ENCODE measurements at places on chromosomes 7 and 10. TPM values are rescaled to one million over a fixed set of nuclear protein-coding genes. Genes with fewer than 3 reads are reported as not detected.

SPDYE16 gene
- total RNA-seq = not detected

ZNRF2 gene
- total RNA-seq = 30.5 TPM

DNA sequence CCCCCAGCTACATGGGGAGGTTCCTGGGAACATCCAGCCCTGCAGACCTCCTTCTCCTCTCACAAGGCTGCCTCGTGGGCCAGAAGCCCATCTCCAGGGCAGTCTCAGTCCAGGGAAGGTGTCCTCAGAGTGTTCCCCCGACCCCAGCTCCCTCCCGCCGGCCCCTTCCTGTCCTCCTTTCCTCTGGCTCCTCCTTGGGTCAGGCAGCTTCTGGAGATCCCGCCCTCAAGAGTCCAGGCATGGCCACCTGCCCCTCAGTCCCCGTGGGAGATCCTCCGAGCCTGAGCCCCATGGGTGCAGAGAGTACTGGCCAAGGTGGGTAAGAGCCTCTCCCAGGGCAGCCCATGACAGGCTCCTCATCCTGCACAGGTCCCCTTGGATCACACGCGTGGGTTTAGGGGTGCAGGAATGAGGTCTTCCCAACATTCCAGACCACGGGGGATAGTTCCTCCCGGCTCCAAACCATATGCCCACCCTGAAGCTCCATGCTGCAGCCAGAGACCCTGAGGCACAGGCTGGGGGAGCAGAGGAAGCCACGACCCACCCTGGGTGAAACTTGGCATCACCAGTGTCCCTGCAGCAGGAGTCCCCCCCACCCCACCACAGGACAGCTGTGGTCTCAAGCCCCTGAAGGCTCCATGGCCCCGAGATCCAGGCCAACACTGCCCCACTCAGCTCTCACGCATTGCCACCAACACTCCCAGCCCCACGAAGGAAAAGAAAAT is 65.5 kb downstream of the OAT start:
- no peak for DNase-seq

DNA sequence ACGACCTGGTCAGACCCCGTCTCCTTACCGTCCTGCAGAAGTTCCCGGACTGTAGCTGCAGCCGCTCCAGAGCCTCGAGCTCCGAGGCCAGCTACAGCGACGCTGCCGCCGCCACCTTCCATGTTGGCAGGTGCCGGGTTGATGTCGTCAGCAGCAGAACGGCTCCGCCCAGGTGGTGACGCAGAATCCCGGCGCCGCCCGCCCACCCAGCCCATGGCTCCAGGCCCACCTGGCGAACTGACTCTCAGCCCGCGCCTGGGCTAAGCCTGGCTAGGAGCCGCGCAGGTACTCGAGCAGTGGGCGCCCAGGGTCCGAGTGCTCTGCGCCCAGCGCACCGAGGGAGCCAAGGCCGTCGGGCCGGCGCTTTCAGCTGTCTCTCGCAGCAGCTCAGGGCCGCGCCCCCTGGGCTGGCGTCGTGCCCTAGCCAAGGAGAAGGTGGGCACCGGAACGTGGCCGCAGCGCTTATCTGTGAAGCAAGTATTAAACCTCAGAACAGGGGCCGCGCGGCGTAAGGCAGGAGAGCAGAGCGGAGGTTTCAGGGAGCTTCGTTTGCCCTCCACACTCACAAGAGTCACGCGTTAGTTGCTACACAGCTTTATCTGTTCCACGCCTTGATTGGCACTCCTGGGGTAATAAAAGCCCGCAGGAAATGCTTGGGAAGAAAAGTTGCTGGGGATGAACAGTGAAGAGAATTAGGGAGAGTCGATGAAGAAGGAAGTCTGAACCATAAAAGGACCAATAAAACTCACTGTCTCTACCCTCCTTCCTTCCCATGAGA is at the start of the genes COG5 and DUS4L:
TSS of gene COG5 (minus strand) at position 146 of the 778 bp plus-strand sequence. CDS start at position 122, 24 bp downstream.
TSS of gene DUS4L (plus strand) at position 197 of the 778 bp plus-strand sequence. CDS start 3,100 bp downstream, outside the sequence.
- DNase-seq = peak; percentile 66

GRCh38 chr7:65436163-65436562 is 62.5 kb downstream of the ZNF92 start:
- DNase-seq = no peak

GRCh38 chr7:100561491-100562194 is 12.1 kb downstream of the SAP25 start:
- DNase-seq = no peak

DNA sequence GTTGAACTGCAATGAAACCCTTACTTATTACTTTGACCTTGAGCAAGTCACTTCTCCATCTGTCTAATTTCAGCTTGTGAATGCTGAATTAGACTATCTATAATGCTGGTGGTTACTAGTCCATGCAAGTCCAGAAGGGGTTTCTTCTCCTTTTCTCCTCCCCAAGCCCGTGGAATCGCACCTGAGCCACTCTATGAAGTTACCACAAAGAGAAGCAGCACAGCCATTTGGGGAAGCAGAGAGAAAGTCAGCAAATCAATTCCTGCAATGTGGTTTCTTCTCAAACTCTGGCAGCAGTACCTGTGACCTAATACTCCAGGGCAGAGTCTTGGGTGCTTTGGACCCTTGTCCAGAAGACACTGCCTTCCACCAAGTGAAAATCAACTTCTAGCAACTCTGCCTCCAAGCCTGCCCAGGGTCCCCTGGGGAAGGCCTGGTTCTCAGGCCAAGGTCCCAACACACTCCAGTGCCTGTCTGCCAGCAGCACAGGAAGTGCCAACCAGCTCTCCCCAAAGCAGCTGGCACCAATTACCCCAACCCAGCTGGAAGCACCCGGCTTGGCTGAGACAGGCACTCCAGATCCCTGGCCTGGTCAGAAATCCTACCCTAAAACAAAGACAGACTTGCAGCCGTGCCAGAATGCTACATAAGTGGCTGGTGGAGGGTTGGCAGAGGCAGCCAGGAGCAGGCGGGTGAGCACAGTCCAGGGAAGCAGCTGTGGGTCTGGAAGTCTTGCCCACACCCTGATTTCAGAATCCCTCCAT is 200.3 kb downstream of the LSM5 start:
- DNase-seq = peak; percentile 62

Data from breast epithelium (tissue), 4 donors.